ENCODE measurements at places on chromosomes 3 and 15.
A peak's percentile ranks its signal among the peaks of the same experiment; 100 is the strongest.

GRCh38 chr3:41265823-41266273, 66.5 kb downstream of the CTNNB1 start:
- peak; percentile 23 for DNase-seq

GRCh38 chr3:72242326-72242725, 457.4 kb upstream of the PROK2 start:
- DNase-seq, result no peak

GRCh38 chr3:142929890-142930289, 33.6 kb downstream of the PAQR9 start:
- no peak for DNase-seq

GRCh38 chr3:55006244-55006676, 78.4 kb upstream of the LRTM1 start:
- no peak for DNase-seq

- DNase-seq, result no peak
These were observed 34.1 kb upstream of the NR2C2 start for GRCh38 chr3:14913071-14913925.

DNA sequence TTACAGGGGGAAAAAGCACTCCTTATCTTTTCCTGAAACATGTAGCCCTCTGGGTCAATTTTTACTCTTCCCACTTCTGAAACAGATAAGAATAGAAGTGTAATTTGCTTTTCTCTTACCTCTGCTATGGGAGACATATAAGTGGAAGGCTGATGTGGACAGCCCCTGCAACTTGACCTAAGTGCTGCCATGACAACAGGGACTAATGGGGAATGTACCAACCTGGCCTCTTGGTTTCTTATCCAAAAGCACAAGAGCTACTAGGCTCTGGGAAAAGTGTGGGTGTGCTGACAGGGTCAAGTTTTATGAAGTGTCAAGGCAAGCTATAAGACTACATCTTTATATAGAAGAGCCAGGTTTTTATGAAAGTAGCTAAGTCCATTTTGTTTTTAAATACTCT, 1246.5 kb downstream of the OTOL1 start:
- DNase-seq, result no peak

- DNase-seq, result no peak
These were observed 14.9 kb downstream of the AMOTL2 start for GRCh38 chr3:134359121-134360010.

GRCh38 chr3:4776399-4776979, 202.7 kb upstream of the BHLHE40 start:
- no peak for DNase-seq
